A549 treated with ZK216348 at 1 μM for 4 hours (cell line): ENCODE measurements at places on chromosomes 1 and 21. TPM values are rescaled to one million over a fixed set of nuclear protein-coding genes. Genes with fewer than 3 reads are reported as not detected.

The PTAFR gene
- total RNA-seq, result 0.13 to 0.36 TPM (median 0.20 TPM) in 5 replicates

The EVA1B gene
- total RNA-seq, result 6.7 to 27.6 TPM (median 24.8 TPM) in 5 replicates

The AMPD1 gene
- total RNA-seq, result 0.32 TPM in 1 of 5 replicates, not detected in the others

The CD84 gene
- total RNA-seq, result not detected in 5 replicates
